DMS 273 treated with DMSO at 0.1 percent for 48 hours (cell line): ENCODE measurements at places on chromosomes 12 and 14.

GRCh38 chr14:26917086-26917485, 319.3 kb upstream of the NOVA1 start:
- DNase-seq, result no peak

DNA sequence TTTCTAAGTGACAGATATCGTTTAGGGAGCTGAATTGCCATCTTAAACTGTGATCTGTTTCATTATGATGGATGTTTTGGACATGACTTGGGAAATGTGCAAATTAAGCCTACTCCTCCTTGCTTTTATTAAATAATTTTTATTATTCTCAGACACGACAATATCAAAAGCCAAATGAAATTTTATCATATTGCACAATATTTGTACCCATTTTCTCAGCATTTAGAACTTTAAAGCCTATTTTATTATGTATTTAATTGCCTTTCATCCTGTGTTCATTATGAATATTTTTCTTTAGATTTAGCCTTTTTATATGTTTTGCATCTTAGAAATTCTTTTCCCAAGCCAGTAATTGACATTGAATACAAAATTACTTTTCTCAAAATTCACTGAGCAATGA, 102.9 kb downstream of the PPHLN1 start:
- DNase-seq, result no peak

DNA sequence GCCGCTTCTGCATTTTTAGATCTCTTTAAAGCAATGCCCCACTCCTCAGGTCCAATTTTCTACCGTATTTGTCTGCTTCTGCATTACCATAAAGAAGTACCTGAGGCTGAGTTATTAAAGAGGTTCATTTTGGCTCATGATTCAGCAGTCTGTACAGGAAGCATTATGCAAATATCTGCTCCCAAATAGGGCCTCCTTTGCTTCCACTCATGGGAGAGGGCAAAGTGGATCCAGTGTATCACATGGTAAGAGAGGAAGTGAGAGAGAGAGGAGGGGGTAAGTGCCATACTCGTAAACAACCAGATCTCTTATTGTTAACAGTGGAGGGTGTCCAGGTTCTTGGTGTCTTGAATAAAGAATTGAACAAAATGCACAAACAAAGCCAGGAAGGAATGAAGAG, 316.1 kb upstream of the SEL1L start:
- DNase-seq, result no peak

DNA sequence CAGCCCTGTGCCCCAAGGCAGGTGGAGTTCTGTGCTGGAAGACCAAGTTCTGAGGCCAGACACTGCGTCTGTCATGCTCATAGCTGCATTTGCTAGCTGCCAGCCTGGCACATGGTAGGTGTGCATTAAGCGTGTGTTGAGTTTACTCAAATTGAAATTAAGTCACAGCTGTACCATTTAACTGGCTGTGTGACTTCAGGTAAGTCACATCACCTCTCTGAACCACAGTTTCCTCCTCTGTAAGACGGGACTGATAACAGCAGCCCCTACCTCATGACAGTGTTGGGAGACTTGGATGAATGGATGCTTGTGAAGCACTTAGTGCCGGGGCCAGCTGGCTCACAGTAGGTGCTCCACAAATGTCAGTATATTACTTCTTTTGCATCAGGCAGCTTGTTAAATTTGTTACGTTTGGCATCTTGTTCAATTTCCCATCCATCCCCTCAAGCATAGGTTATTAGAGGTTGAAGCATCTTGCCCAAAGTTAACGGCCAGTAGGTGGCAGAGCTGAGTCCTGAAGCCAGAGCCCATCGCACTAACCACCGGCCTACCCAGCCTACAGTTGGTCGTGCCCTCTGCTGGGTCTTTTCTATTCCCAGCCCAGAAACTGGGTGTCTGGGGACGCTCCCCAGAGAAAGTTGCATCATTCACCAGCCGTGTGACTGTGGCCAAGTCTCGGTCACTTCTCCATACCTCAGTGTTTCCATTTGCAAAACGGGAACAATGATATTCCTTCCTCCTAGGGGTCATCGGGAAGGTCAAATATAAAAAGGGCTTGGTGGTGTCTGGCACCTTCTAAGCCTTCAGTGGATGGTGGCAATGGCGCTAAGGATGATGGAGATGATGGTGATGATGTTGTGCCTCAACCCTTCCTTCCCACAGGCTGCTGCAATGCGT, 4.5 kb downstream of the DAO start:
- DNase-seq, result no peak

- peak; percentile 52 for DNase-seq
Observed at GRCh38 chr12:6768990-6769389, 2.8 kb downstream of the PTMS start.

- no peak for DNase-seq
Observed at GRCh38 chr14:72419226-72419775, 474.6 kb downstream of the DPF3 start.

GRCh38 chr14:31025367-31026076, at the start of gene AP4S1:
AP4S1 (plus strand) TSS chr14:31025649; CDS start chr14:31066197, 40,548 bp downstream.
- DNase-seq, result no peak

GRCh38 chr12:89181271-89181920, 170.9 kb downstream of the DUSP6 start:
- DNase-seq, result no peak
